ENCODE measurements at places on chromosomes 6 and 20.
A peak's percentile ranks its signal among the peaks of the same experiment; 100 is the strongest.

DNA sequence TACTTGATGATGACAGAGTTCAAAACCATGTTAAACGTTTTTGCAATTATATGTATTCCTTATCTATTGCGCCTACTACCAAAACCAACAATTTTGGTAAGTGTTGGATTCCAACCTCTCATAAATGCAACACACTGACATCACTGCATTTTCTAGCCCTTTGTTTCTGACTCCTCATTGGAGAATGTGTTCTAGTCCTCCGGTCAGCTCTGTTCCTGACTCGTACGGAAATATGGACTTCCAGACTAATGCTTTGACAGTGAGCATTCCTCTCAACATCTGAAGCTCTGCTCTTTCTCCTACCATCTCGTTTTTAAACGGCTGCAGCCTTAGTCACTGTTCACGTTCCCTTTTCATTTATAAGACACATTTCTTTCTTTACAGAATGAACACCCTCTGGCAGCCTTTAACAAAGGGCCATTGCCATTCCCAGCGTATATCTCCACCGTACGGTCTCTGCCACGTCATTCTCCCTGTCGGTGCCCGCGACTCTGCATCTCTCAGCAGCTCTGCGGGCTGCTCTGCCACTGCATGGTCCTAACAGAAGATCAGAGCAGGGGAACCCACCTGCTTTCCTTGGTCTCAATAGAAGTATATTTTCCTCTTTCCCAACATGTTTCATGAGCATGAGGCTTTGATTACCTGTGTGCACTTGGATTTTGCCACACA lies 103.0 kb upstream of the SYNDIG1 start:
- no peak for DNase-seq

DNA sequence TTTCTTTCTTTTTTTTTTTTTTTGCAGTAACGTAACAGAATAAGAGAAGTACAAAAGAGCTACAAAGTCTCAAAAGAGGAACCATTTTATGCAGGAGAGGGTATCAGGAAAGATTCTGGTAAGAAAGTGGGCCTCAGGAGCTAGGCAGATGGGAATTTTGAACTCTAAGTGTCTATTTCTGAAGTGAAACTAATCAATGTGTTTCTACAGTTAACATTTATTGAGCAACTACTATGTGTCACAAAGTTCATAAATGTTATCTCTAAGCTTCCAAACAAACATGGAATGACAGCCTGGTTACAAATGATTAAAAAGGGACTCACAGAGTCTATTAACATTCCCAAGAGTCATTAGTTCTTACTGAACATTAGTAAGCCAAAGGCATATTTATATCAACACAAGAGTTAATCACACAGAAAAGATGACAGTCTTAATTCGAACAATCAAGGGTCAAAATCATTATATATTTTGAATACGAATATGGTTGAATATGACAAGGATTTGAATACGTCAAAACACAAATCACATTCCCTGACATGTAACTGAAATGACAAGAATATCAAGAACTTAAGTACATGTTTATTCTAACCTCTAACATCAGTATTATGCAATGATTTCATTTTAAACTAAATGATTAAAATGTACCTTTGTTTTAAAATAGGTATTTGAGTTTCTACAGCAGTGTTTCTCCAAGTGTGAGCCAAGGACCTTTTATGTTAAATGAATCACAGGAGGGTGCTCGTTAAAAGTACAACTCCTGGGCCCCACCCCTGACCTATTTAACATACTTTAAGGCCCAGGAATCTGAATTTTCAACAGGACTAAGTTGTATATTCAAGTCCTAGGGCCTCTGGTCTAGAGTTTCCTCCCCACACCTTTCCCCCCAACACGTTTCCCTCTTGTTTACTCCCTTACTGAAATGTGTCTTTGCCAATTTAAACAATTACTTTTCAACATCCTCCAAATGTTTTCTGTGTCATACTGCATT lies 89.7 kb downstream of the ATXN1 start:
- DNase-seq: no peak

DNA sequence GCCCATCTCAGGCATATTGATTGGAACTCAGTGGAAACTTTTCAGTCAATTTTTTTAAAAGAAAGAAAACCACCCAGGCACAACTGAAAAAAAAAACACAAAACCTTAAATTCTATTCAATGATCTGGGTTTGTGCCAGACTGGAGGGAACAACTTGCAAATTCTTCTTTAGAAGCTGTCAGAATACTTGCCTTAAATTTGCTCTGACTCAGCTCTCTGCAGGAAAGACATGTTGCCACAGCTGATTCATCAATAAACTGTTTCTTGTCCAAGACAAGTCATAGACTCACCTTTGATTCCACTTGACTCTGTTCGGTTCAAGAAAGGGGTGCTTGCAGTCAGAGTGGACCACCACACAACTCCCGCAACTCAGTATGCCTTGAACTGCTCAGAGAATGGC lies 117.8 kb upstream of the F13A1 start:
- no peak for DNase-seq

DNA sequence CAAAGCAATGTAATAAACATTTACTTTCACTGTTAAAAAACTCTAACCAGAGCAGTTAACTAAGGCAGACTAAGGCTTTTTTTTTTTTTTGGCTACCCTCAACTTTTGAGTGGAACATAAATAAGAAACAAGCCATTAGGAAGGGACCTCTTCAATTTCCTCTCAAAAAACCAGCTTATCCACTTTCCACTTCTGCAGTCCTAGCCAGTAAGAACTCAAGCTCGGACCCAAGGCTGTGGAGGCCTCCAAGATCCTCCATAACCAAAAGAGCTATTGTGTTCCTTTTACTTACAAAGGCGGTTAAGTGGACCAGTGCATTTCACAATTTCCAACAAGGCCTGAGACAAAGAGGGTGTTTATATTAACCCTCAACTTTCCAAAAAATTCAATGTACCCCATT lies 5.3 kb downstream of the KCNK5 start:
- no peak for DNase-seq

DNA sequence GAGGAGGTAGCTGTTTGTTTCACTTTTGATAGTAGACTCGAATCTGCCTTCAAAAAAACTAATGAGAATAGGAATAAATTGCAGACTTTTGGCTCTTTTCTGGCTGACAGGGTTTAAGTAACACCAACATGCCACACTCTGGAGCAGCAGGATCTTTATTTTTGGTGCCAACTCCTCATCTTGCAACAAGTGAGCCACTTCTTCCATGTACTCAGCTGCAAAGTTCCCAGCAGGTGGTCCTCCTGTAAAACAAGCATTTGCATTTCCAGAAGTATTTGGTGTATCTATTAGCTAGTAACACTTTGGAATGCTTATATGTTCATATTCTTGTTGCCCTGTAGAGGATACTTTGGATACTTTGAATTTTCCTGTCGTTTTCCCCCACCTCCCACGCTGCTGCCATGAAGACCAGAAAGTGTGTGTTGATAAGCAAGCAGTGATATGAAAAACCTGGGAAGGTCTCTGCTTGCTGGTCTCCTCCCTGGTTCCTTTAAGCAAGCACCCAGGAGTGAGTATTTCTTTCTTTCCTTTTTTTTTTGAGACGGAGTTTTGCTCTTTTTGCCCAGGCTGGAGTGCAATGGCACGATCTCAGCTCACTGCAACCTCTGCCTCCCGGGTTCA lies 1.0 kb downstream of the ARMH2 start:
- no peak for DNase-seq

DNA sequence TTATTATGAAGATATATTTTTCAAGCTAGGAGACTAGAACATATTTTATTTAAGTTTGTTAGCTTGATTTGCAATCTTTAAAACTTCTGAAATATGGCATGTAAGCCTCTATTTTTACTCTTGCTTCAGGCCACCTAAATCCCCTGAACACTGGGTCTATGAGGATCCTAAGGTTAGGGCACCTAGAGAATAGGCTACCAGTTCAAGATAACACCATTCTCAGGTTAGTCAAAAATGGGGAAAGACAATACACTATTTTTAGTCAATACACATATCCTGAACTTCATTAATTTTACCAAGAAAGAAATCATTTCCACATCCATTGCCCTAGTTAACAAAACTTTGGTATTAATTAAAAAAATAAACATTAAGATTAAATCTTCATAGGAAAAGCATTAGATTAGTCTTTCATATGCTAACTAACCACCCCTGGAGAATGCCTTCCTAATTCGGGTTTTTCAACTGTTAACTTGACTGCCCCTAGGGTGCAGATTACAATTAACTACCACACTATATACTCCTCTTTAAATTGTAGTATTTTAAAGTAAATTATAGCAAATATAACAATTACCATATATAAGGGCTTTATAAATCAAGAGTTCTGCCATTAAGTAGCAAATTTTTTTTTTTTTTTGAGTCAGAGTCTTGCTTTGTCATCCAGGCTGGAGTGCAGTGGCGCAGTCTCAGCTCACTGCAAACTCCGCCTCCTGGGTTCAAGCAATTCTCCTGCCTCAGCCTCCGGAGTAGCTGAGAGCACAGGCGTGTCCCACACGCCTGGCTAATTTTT lies 6.7 kb upstream of the HSF2 start:
- no peak for DNase-seq

- peak; percentile 61 for DNase-seq
Measured at GRCh38 chr6:76792394-76792793, 670.9 kb downstream of the HTR1B start.

- DNase-seq: no peak
Measured at GRCh38 chr6:16380220-16380809, 141.9 kb downstream of the GMPR start.

GRCh38 chr20:34579191-34579978 lies 20.9 kb downstream of the MAP1LC3A start:
- no peak for DNase-seq

GRCh38 chr6:20479060-20479459 lies 55.2 kb upstream of the CDKAL1 start:
- DNase-seq: no peak

- DNase-seq: no peak
Measured at GRCh38 chr6:7041511-7042026, 66.2 kb upstream of the RREB1 start.

GRCh38 chr6:73968221-73968757 lies 272.3 kb downstream of the CD109 start:
- DNase-seq: no peak

GRCh38 chr6:166768761-166769160 lies 141.7 kb upstream of the RPS6KA2 start:
- no peak for DNase-seq

GRCh38 chr6:160912411-160912810 lies 79.2 kb upstream of the MAP3K4 start:
- no peak for DNase-seq

GRCh38 chr6:87054143-87054833 lies 40.6 kb downstream of the CGA start:
- no peak for DNase-seq

DNA sequence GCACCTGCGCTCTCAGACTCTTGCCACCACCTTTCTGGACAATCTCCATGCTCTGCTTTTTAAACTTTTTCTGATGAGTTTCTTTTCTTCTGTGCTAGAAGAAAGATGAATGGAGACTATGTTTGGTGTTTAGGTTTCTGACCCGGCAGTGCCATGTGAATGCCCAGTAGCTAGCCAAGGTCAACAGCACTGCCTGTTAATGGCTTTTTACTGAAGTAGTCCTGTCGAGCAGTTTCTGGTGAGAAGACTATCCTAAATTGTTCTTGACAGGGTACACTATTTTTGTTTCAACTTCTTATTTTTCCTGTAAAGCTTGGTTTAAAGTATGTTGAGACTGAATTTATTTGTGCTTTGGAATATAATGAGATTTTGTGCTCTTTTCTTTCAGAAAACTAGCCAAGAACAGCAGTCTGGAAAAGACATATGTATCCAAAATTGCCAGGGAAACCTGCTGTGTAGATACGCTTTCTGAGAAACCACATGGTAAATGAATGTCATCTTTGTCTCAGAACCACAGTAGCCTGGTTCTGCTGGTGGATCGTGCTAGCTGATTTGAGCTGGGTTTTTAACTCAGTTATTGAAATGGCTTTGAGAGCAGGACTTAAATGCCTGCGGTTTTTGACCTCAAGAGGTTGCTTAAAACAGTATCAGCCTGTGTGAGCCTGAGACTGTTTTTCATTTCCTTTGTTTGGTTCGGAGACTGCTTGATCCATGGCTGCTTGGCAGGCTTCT lies 48.1 kb downstream of the KCNS1 start:
- no peak for DNase-seq

- no peak for DNase-seq
Measured at GRCh38 chr6:110475066-110475653, 1.3 kb downstream of the SLC22A16 start.

DNA sequence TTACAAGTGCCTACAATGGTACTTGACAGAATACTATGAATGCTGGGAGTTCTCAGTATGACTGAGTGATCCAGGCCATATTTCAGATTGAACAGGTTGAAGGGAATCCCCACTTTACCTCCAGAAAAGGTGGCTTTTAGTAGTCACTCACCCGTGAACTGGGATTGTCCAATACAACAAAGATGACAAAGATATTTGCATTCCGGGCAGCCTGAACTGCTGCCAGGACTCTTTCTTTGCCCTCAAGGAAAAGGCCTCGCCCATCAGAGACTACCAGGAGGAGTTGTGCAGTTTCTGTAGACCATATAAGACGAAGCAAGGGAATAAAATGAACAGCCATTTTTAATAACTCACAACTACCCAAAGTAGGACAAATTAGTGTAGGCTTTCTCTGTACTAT lies 6.3 kb upstream of the LYRM2 start:
- DNase-seq: no peak

DNA sequence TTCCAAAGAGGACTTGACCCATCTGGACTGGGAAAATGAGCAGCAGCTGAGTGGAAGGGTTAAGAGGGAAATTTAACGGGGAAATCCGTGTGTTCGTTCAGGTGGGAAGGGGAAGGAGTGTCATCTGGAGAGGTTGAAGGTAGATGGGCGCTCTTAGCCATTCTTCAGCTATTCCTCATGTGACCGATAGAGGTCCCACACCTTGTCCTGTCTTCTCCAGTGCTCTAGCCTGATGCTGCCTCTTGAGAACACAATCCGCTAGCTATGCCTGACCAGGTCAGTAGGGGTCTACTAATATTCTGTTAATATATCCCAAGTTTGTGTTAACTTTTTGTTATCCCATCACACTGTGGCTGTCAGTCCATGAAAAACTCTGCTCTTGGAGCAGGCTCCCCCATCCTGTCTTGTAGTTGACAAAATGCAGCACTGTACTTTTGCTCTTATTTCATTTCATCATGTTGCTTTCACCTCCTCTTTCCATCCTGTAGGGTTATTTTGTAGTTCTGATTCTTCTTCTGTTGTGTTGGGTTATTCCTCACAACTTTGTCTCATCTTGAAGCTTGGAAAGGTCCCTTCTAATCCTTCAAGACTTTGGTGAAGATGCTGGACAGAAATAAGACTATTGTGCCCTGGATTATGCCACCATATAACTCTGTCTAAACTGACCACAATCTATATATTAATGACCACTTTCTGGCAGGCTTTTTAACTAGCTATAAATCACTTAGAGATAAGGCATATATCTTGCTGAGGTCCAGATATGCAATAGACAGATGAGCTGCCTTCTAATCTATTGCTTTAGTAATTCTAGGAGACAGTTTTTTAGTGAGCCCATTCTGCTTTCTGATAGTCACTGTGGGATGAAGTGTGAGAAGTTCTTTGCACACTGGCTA lies 123.4 kb upstream of the SUPT3H start:
- DNase-seq: no peak

GRCh38 chr6:2688401-2689064 lies 62.2 kb downstream of the MYLK4 start:
- DNase-seq: peak; percentile 76

- no peak for DNase-seq
Measured at GRCh38 chr6:24906314-24906713, 29.4 kb downstream of the RIPOR2 start.

- DNase-seq: no peak
Measured at GRCh38 chr6:134482593-134483270, 164.8 kb upstream of the SGK1 start.

Data from non-pigmented ciliary epithelial cell (primary cell).